ENCODE measurements at places on chromosomes 6 and 20.

DNA sequence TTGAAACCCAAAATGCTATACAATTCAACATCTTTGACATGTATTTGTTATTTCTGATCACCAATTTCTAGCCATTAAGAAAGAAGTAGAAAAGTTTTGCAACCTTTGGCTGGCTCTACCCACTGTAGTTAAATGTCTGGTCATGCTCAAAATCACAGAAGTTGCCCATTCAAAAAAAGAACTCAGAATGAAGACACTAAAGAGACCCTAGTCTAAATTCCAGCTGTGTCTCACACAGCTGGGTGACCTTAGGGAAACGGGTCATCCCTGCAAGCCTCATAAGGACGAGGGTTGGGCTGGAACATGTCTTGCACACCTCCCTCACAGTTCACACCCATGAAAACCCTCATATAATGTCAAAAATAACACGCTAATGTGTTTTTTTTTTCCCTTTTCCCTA, 10.3 kb downstream of the FOXQ1 start:
- no peaks in the 10 kb centered on the region for H3K36me3 ChIP-seq
- no peak overlapping the region for H3K27ac ChIP-seq
- H3K4me1 ChIP-seq = no peaks in the 10 kb centered on the region
- DNase-seq = no peak
- peaks cover 51% of the 10 kb centered on the region for H3K27me3 ChIP-seq

GRCh38 chr20:9408422-9409300, 105.7 kb upstream of the LAMP5 start:
- DNase-seq = no peak
- H3K27me3 ChIP-seq = no peaks in the 10 kb centered on the region
- no peak overlapping the region for H3K4me3 ChIP-seq
- no peaks in the 10 kb centered on the region for H3K4me1 ChIP-seq

DNA sequence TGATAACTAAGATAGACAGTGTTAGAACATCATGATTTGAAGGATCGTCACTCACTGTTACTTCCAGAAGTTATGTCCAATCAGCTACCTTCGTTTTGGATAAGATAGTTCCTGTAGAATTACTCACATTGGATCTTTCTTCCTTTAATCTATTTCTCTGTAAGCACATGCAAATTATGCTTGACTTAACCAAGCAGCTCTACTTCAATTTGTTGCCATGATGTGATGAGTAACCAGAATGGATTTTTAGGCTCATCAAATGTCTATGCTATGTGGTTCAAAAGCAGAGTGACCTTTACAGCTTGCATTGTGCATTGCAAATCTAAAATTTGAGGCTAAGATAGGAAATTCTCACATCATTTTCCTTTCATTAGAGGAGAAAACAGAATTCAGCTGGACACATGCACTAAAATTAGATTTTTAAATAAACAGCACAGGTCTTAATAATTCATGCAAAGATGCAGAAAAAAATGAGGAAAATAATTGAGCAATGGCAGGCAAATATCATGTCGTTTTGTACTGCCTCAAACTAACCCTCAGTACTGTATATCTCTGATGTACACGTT, 76.7 kb upstream of the ZFP64 start:
- H3K4me3 ChIP-seq = no peak overlapping the region
- no peak overlapping the region for H3K27ac ChIP-seq
- H3K36me3 ChIP-seq = no peaks in the 10 kb centered on the region
- H3K27me3 ChIP-seq = peaks cover 13% of the 10 kb centered on the region
- H3K4me1 ChIP-seq = peaks cover 38% of the 10 kb centered on the region
- no peak for DNase-seq

- peak overlapping the region; percentile 96 for H3K4me3 ChIP-seq
- peaks cover 9% of the 10 kb centered on the region for H3K36me3 ChIP-seq
Observed at GRCh38 chr6:87702589-87702945, 534 bp upstream of the AKIRIN2 start.

DNA sequence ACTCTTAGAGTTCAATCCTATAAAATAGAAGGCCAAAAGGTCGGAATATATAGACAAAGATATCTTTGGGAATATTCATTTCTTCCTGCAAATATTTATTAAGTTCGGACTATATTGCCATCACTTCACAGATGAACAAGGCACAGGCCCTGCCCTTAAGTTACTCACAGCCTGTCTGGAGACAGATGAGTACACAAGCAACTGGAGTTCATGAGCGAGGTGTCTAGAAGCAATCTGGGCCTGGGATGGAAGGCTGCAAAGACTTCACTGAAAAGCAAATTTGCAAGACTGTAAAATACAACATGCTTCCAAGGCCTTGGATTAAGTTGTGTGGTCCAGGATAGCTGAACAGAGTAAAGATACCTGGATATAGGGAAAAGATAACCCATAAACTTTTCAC, 56.7 kb upstream of the CEP85L start:
- DNase-seq = no peak
- peaks cover 6% of the 10 kb centered on the region for H3K27me3 ChIP-seq
- no peak overlapping the region for H3K4me3 ChIP-seq
- no peaks in the 10 kb centered on the region for H3K36me3 ChIP-seq
- H3K4me1 ChIP-seq = peaks cover 47% of the 10 kb centered on the region
- peak overlapping the region; percentile 58 for H3K27ac ChIP-seq

DNA sequence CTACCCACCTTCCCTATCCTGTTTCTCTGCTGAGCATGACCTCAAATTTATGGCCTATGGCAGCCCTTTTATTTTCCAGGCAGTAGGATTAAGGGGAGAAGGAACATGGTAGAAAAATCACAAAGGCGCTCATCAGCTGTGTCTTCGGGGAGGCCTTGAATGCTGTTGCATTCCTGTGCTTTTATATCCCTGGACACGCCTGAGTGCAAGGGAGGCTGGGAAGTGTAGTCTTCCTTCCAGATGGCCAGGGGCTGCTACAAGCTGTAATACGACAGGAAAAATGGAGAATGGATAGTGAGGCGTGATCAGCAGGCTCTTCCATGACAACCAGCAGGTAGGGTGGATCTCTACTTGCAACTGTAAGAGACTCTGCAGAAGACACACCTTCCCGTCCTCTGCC, 210.9 kb upstream of the GGTLC1 start:
- no peak overlapping the region for H3K27ac ChIP-seq
- peaks cover 29% of the 10 kb centered on the region for H3K4me1 ChIP-seq
- no peaks in the 10 kb centered on the region for H3K27me3 ChIP-seq
- no peaks in the 10 kb centered on the region for H3K36me3 ChIP-seq
- H3K4me3 ChIP-seq = no peak overlapping the region

- no peak overlapping the region for H3K4me3 ChIP-seq
- no peaks in the 10 kb centered on the region for H3K36me3 ChIP-seq
- H3K27me3 ChIP-seq = no peaks in the 10 kb centered on the region
Observed at GRCh38 chr6:147950623-147950987, 392.0 kb upstream of the SASH1 start.

DNA sequence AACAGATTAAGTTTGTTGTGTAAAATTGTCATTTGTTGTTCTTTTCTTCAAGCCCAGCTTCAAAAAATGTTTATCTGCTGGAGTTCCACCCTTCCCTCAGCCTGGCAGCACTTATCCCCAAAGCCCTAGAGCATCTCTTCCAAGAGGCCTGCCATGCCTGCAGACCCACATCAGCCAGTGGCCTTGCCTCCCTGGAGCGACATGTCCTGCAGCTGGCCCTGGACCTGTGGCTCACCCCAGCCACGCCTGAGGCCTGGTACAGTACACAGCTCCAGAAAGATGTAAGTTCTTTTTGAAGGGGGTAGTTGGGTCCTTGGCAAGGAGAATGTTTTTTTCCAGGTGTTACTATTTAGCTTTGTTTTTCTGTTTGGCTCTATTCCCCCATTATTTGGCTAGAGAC, 124.8 kb downstream of the CD164 start:
- peak overlapping the region; percentile 36 for H3K27ac ChIP-seq
- H3K4me3 ChIP-seq = no peak overlapping the region
- DNase-seq = no peak
- no peaks in the 10 kb centered on the region for H3K27me3 ChIP-seq
- H3K36me3 ChIP-seq = no peaks in the 10 kb centered on the region
- H3K4me1 ChIP-seq = no peaks in the 10 kb centered on the region

- H3K27ac ChIP-seq = no peak overlapping the region
- H3K36me3 ChIP-seq = no peaks in the 10 kb centered on the region
- H3K27me3 ChIP-seq = no peaks in the 10 kb centered on the region
- H3K4me1 ChIP-seq = no peaks in the 10 kb centered on the region
- DNase-seq = no peak
- no peak overlapping the region for H3K4me3 ChIP-seq
Observed at GRCh38 chr6:101640131-101640530, 246.6 kb downstream of the GRIK2 start.

DNA sequence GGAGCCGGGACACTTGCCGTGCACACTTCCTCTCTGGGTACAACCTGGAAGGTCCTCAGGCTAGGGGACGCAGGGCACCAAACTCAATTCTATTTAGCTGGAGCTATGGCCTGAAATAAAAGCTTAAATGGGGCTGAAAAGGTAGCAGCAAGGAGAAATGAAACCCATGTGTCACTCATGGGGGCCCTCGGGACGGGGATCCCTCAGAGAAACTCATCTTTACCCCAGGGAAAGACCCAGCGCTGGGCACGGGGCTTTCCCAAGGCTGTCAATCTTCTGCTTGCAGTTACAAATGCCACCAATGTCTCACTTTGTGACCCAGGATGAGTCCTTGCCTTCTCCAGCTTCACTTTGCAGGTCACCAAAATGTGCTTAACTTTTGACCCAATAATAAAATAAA, 16.5 kb downstream of the SNAI1 start:
- no peaks in the 10 kb centered on the region for H3K36me3 ChIP-seq
- no peak overlapping the region for H3K4me3 ChIP-seq
- H3K4me1 ChIP-seq = peaks cover 46% of the 10 kb centered on the region
- no peak for DNase-seq
- H3K27ac ChIP-seq = peak overlapping the region; percentile 78

DNA sequence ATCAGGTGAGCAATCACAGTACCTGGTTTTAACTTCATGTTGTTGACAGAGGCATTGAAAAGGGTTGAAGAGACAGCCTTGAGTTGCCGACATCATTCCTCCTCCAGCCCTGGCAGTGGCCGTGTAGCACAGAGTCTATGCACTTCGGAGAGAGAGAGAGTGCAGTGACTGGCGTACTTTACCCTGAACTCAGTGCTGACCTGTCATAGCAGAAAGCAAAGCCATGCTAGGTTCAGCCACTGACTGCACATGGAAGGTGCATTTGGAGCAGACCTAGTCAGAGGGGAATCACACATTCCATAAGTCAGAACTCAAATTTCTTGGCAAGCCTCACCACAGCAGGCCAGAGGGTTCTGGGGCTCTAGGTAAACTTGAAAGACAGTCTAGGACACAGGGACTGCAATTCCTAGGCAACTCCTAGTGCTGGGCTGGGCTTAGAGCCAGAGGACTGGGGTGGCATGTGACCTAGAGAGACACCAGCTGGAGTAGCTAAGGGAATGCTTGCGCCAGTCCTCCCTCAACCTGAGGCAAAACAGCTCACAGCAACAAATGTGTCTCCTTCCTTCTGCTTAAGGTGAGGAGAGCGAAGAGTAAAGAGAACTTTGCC, 69.1 kb downstream of the ELOVL4 start:
- no peaks in the 10 kb centered on the region for H3K36me3 ChIP-seq
- DNase-seq = no peak
- no peak overlapping the region for H3K4me3 ChIP-seq
- H3K4me1 ChIP-seq = no peaks in the 10 kb centered on the region

- H3K27ac ChIP-seq = no peak overlapping the region
- H3K36me3 ChIP-seq = no peaks in the 10 kb centered on the region
- DNase-seq = peak; percentile 80
- H3K4me1 ChIP-seq = peaks cover 17% of the 10 kb centered on the region
- H3K4me3 ChIP-seq = no peak overlapping the region
Observed at GRCh38 chr20:62587757-62588402, 54.4 kb upstream of the SLCO4A1 start.

DNA sequence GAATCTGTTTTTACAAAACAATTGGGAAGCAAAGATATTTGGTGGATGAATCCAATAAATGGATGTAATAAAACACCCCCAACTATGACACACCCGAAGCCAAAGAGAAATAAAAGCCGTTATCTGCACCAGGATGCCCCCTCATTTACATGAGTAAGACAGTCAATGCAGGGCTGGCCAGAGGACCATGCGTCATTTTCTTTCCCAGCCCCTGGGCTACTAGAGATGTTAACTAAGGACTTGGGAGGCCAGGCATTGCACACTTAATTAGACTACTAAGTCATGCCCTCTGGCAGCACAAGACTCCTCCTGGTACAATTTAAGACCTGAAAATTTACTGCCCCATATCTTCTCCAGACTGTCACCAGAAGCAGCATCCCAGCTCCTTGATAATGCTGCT, 3.2 kb downstream of the LEMD2 start:
- DNase-seq = no peak
- no peak overlapping the region for H3K4me3 ChIP-seq
- no peak overlapping the region for H3K27ac ChIP-seq
- H3K36me3 ChIP-seq = peaks cover 37% of the 10 kb centered on the region
- H3K27me3 ChIP-seq = peaks cover 6% of the 10 kb centered on the region

- peak; percentile 29 for DNase-seq
- H3K27me3 ChIP-seq = peaks cover 29% of the 10 kb centered on the region
- no peak overlapping the region for H3K27ac ChIP-seq
Observed at GRCh38 chr6:29631209-29631810, 1.7 kb downstream of the GABBR1 start.

DNA sequence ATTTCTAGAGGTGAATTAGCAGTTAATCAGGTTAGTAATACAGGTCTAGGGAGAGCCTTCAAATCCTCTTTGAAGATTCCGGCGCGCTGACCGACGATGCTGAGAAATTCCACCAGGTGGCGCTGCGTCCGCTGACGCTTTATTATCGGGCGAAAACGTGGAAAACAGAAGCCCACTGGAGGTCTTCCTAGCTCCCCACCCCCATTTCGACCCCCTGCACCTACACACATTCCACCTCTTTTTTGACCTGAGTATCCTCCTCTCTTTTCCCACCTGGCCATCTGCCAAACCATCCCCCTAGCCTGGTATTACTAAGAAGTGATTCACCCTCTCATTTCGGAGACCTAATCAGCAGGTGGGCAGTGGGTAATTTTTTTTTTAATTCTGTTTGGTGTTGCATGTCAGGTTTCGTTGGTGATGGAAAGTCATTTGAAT, 65.4 kb upstream of the RIN2 start:
- H3K4me3 ChIP-seq = no peak overlapping the region
- H3K36me3 ChIP-seq = peaks cover 6% of the 10 kb centered on the region
- peaks cover 5% of the 10 kb centered on the region for H3K27me3 ChIP-seq
- peaks cover 42% of the 10 kb centered on the region for H3K4me1 ChIP-seq
- DNase-seq = peak; percentile 81

- H3K27ac ChIP-seq = peak overlapping the region; percentile 63
- DNase-seq = no peak
- no peaks in the 10 kb centered on the region for H3K36me3 ChIP-seq
- peaks cover 22% of the 10 kb centered on the region for H3K4me1 ChIP-seq
- H3K27me3 ChIP-seq = peaks cover 3% of the 10 kb centered on the region
- no peak overlapping the region for H3K4me3 ChIP-seq
Observed at GRCh38 chr6:42028234-42029061, 21.9 kb upstream of the TAF8 start.

GRCh38 chr6:43687079-43687436, 533 bp downstream of the MRPS18A start:
- peak overlapping the region; percentile 78 for H3K27ac ChIP-seq
- peaks cover 21% of the 10 kb centered on the region for H3K27me3 ChIP-seq
- DNase-seq = no peak
- H3K4me3 ChIP-seq = peak overlapping the region; percentile 96
- H3K4me1 ChIP-seq = peaks cover 59% of the 10 kb centered on the region
- peaks cover 10% of the 10 kb centered on the region for H3K36me3 ChIP-seq

All from nephron progenitor cell (in vitro differentiated cells).